ENCODE measurements at places on chromosomes 5 and 9. TPM values are rescaled to one million over a fixed set of nuclear protein-coding genes. Genes with fewer than 3 reads are reported as not detected.
A peak's percentile ranks its signal among the peaks of the same experiment; 100 is the strongest.

DNAI1 gene
- not detected for total RNA-seq

ACOT12 gene
- total RNA-seq: not detected

PDE6A gene
- total RNA-seq: not detected

IL9 gene
- total RNA-seq: not detected

FOXD4L5 gene
- total RNA-seq: 0.23 TPM

MYOT gene
- not detected for total RNA-seq

GRCh38 chr5:118554981-118555380 lies 433.4 kb downstream of the DTWD2 start:
- no peak overlapping the region for H3K4me3 ChIP-seq
- no peaks in the 10 kb centered on the region for H3K4me1 ChIP-seq
- no peak for DNase-seq
- no peak overlapping the region for H3K27ac ChIP-seq
- no peaks in the 10 kb centered on the region for H3K27me3 ChIP-seq

- H3K36me3 ChIP-seq: no peaks in the 10 kb centered on the region
- H3K27me3 ChIP-seq: no peaks in the 10 kb centered on the region
- H3K4me1 ChIP-seq: peaks cover 27% of the 10 kb centered on the region
- H3K4me3 ChIP-seq: no peak overlapping the region
- H3K27ac ChIP-seq: no peak overlapping the region
Measured at GRCh38 chr5:142314109-142314508, 10.7 kb downstream of the SPRY4 start.

DNA sequence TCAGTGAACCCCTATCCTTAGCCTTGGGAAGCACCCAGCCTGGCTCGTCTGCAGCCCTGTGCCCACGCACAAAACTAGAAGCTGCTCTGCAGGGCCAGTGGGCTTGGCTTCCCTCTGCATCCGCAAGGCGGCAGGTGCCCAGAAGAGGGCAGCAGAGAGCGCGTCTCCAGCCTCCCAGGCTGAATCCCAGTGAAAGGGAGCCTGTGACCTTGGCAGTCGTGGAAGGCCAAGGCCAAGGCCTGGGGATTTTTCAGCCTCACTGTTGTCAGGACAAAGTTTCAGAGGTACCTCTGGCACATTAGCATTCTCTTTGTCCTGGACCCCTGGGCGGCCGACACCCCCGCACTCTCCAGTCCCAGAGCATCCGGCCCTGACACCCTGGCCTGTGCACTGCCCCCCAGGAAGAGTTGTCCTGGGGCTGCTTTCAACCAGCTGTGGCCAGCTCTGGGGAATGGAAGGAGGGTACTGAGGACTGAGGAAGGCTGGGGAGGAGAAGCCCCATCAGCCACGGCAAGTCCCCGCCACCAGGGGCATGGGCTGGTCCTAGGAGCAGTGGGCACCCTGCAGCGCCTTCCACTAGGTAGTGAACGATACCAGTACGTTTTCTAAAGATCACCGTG lies 63.6 kb upstream of the IL17B start:
- peaks cover 9% of the 10 kb centered on the region for H3K4me1 ChIP-seq
- DNase-seq: peak; percentile 92
- no peaks in the 10 kb centered on the region for H3K27me3 ChIP-seq

DNA sequence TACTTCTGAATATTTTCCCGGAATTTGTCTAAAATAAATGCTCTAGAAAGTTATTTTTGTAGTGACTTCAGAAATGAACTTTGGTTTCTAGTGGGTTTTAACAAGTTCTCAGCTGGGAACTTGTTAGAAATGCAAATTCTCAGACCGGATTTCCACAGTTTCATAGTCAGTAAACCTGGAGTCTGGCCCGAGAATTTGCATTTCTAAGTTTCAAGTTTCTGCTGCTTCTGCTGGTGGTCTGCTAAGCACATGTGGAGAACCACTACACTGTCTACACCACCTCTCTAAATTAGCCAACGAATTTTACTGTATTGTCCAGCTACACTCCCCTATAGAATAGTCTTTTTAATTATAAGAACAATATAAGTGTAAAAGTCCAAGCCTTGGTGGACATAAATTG lies 208.0 kb downstream of the CHSY3 start:
- H3K36me3 ChIP-seq: no peaks in the 10 kb centered on the region
- no peaks in the 10 kb centered on the region for H3K27me3 ChIP-seq
- no peaks in the 10 kb centered on the region for H3K4me1 ChIP-seq
- no peak for DNase-seq
- H3K4me3 ChIP-seq: no peak overlapping the region

DNA sequence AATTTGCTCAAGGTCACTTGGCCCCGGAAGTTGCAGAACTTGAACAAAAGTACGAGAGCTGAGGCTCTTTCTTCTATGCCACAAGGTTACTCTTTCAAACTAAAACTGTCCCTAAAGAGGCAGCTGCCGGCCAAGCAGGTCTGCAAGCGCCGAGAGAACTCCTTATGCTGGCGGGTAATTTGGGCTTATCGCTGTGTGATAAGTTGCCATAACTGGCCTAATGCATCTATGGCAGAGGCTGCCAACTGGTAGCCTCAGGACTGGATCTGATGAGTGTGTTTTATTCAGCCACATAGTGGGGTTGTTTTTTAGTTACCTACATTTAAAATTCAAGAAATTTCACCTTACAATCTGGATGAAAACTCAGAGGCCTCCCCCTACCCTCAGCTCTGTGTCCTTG lies 68.1 kb upstream of the SPOCK1 start:
- peaks cover 12% of the 10 kb centered on the region for H3K27me3 ChIP-seq
- no peaks in the 10 kb centered on the region for H3K36me3 ChIP-seq
- H3K27ac ChIP-seq: no peak overlapping the region
- no peak for DNase-seq
- H3K4me3 ChIP-seq: no peak overlapping the region

GRCh38 chr9:378263-378662 lies 163.6 kb downstream of the DOCK8 start:
- no peaks in the 10 kb centered on the region for H3K4me1 ChIP-seq
- no peak overlapping the region for H3K27ac ChIP-seq
- no peak for DNase-seq
- H3K4me3 ChIP-seq: no peak overlapping the region
- peaks cover 20% of the 10 kb centered on the region for H3K36me3 ChIP-seq
- H3K27me3 ChIP-seq: no peaks in the 10 kb centered on the region

DNA sequence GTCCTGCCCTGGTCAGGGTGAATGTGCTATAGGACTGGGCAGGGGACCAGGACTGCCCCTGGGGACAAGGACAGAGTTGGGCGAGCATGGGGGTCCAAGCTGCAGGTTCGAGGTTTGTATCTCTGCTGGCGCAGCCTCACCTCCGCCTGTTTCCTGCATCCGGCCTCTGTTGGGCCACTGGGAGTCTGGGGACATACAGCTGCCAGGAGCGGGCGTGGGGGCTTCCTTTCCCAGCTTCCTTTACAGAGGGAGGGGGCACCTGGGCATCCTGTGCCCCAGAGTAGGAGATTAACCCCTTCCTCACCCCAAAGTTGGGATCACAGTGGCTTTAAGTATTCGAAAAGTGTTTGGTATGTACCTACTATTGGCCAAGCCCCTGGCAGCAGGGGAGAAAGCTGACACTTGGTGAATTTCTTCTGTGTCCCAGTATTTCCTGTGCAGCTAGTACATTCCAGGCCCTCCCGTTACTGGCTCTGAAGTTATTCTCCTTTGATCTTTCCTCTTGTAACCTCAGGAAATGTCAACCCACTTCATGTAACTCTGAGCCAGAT lies 19.0 kb downstream of the OLFML2A start:
- H3K36me3 ChIP-seq: peaks cover 6% of the 10 kb centered on the region
- DNase-seq: no peak
- peak overlapping the region; percentile 72 for H3K27ac ChIP-seq
- H3K4me1 ChIP-seq: peaks cover 98% of the 10 kb centered on the region
- H3K4me3 ChIP-seq: no peak overlapping the region

DNA sequence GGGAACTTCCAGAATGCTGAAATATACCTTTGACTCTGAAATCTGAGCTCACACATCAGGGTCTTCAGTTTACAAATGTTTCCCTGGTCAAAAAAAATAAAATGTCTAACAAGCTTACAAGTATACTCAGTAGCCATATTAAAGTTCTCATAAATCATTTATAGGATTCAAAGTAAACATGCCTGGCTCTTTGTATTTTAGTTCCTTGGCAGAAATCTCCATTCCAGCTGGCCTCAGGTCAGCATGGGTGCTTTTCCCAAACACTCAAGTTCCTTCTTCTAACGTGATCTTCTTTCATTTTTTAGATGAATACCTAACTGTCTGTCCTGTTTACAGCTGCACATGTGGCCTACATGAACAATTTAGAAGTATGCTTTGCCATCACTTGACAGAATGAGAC lies 263.2 kb downstream of the GAS1 start:
- H3K36me3 ChIP-seq: no peaks in the 10 kb centered on the region
- H3K27ac ChIP-seq: no peak overlapping the region
- no peak overlapping the region for H3K4me3 ChIP-seq
- no peak for DNase-seq

DNA sequence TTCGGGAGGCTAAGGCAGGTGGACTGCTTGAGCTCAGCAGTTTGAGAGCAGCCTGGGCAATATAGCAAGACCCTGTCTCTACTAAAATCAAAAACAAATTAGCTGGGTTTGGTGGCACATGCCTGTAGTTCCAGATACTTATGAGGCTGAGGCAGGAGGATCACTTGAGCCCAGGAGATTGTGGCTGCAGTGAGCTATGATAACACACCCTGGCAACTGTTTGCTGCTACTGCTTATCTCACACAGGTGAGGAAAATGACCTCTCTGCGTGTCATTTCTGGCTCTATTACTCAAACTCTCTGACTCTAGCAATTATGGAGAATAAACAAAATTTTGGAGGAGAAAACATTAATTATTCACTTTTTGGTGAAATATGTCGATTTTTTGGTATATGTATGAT lies 45.3 kb upstream of the TMC1 start:
- no peaks in the 10 kb centered on the region for H3K27me3 ChIP-seq
- H3K27ac ChIP-seq: no peak overlapping the region
- H3K36me3 ChIP-seq: no peaks in the 10 kb centered on the region
- no peak overlapping the region for H3K4me3 ChIP-seq
- DNase-seq: no peak
- peaks cover 5% of the 10 kb centered on the region for H3K4me1 ChIP-seq

DNA sequence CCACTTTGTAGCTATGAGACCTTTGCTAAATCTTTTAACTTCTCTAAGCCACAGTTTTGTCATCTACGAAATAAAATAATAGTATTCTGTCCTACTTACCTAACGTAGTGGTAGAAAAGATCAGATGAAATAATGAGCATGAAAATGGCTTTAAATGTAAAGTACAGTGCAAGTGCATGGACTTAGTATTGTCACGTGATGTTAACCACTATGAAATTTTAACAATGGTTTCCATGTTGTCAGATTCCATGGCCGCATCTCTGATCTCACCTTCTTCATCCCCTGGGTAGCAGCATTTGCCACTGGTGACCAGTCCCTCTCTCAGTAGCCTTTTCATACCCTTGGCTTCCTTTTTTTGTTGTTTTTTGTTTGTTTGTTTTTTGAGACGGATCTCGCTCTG lies 45.9 kb downstream of the DNAH5 start:
- no peak overlapping the region for H3K4me3 ChIP-seq
- H3K27ac ChIP-seq: no peak overlapping the region
- no peak for DNase-seq
- no peaks in the 10 kb centered on the region for H3K4me1 ChIP-seq

GRCh38 chr5:4572311-4573100 lies 567.6 kb upstream of the ADAMTS16 start:
- no peaks in the 10 kb centered on the region for H3K36me3 ChIP-seq
- H3K27me3 ChIP-seq: no peaks in the 10 kb centered on the region
- H3K4me1 ChIP-seq: no peaks in the 10 kb centered on the region
- H3K27ac ChIP-seq: no peak overlapping the region
- no peak overlapping the region for H3K4me3 ChIP-seq

- no peaks in the 10 kb centered on the region for H3K27me3 ChIP-seq
- no peak overlapping the region for H3K27ac ChIP-seq
- no peak overlapping the region for H3K4me3 ChIP-seq
- H3K36me3 ChIP-seq: no peaks in the 10 kb centered on the region
Measured at GRCh38 chr5:57036761-57037160, 84.8 kb upstream of the MIER3 start.
